Fibroblast of lung (primary cell): ENCODE measurements at places on chromosomes 7 and 10. TPM values are rescaled to one million over a fixed set of nuclear protein-coding genes. Genes with fewer than 3 reads are reported as not detected.
A peak's percentile ranks its signal among the peaks of the same experiment; 100 is the strongest.

DNA sequence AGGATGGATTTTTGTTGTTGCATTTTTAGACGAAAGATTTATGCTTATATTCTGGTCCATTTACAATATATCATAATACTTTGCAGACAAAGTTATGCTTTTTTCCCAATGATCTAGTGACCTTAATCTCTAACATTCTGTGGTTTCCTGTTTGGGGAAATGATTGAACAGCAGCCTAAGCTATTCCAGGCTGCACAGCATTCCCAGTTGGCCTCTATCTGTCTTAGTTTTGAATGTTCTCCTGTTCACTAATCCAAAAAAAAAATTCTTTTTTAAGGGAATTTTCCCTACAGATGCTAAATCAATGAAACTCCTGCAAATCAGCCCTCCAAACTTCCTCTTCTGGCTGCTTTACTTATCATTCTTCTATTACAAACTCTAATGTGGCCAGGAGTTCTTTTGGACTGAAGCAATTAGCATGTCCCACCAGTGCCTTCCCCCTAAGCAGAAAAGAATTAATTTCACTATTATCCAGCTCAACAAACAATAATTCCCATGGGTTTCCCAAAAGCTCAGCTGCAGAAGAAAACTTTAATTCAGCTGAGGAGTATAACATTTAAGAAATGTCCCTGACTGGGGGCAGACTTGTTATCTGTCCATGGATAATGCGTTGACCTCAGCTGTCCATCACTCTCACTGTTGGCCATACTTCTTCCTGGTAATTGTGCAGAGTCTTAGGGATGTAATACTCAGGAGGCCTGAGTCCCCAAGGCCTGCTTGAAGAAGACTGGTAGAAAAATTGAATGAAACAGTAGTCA lies 81.9 kb upstream of the TRIL start:
- H3K27ac ChIP-seq, result no peak overlapping the region
- no peaks in the 10 kb centered on the region for H3K36me3 ChIP-seq
- no peak overlapping the region for H3K4me3 ChIP-seq
- no peaks in the 10 kb centered on the region for H3K4me1 ChIP-seq

DNA sequence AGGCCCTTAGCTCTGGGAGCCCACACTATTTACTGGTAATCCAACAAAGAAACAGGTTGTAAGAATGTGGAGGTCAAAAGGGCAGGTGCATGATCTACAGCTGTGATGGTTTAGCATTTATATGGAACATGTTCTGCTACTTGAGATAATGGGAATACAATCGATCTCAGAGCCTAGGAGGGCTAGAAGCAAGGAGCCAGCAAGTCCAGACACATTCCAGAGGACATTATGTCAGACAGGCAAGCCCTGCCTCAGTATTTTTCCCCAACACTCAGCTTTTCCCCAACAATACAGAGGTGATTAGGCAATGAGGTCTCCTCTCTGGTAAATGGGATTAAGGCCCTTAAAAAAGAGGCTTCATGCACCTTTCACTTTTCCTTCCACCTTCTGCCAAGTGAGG lies 21.4 kb upstream of the GNAT3 start:
- H3K27ac ChIP-seq, result no peak overlapping the region
- H3K27me3 ChIP-seq, result no peaks in the 10 kb centered on the region
- H3K4me1 ChIP-seq, result peaks cover 4% of the 10 kb centered on the region
- H3K4me3 ChIP-seq, result no peak overlapping the region
- no peaks in the 10 kb centered on the region for H3K36me3 ChIP-seq

DNA sequence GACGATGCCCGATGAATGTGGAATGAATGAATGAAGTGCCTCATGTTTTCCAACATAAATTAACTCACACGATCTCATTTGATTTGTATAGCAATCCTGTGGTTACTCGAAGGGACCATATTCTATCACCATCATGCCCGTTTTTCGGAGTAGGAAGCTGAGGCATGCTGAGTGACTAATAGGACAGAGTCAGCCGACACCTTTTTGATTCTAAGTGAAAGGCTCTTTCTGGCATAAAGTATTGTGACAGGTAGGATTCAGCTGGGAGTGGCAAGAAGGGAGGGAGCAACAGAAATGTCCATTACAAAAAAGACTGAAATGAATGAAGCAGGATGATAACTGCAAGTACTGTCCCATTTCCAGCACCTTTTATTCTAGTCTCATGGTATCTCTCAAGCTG lies 55.7 kb downstream of the KLRG2 start:
- H3K27me3 ChIP-seq, result no peaks in the 10 kb centered on the region
- peaks cover 2% of the 10 kb centered on the region for H3K36me3 ChIP-seq
- no peak for DNase-seq
- H3K27ac ChIP-seq, result no peak overlapping the region
- no peaks in the 10 kb centered on the region for H3K4me1 ChIP-seq

GRCh38 chr7:44624318-44624717 lies 17.9 kb downstream of the OGDH start:
- H3K4me3 ChIP-seq, result no peak overlapping the region
- H3K36me3 ChIP-seq, result peaks cover 13% of the 10 kb centered on the region
- H3K4me1 ChIP-seq, result peaks cover 6% of the 10 kb centered on the region
- no peaks in the 10 kb centered on the region for H3K27me3 ChIP-seq
- no peak for DNase-seq

DNA sequence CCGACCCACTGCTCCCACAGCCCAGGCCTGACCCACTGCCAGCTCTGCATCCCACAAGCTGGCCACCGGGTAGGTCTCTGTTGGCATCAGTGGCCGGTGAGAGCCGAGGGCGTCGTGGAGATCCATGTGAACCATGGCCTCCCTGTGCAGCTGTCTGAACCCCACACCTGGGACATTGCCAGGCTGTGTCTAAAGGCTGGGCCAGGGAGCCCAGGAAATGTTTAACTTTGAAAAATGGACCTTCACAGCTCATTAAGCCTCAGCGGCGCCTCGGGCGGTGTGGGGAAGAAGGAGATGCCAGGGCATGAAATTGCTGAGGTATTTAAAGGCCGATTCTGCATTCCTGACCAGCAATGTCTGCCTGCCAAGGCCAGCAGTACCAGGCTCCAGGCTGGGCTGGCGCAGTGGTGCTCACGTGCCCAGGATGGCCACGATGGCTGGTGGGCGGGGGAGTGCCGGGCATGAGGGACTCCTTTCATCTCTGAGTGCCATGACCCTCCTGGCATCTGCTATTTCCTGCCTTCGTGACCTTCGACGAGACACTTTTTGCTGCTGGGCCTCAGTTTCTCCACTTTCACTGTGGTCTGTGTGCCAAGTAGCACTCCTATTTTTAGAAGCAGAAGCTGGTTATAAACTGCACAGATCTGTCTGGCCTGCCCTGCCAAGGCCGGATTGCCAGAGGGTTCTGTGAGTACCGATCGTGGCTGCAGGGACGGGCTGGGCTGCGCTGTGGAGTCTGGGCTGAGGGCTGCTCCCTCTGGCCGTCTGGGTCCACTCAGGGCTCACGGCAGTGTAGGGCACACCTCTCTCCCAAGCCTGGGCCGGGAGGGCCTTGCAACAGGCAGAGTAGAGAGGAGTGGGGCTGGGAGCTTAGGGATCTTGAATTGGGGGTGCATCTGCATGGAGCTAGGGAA lies 21.8 kb downstream of the ELFN1 start:
- no peaks in the 10 kb centered on the region for H3K36me3 ChIP-seq
- no peak overlapping the region for H3K4me3 ChIP-seq
- no peaks in the 10 kb centered on the region for H3K4me1 ChIP-seq

DNA sequence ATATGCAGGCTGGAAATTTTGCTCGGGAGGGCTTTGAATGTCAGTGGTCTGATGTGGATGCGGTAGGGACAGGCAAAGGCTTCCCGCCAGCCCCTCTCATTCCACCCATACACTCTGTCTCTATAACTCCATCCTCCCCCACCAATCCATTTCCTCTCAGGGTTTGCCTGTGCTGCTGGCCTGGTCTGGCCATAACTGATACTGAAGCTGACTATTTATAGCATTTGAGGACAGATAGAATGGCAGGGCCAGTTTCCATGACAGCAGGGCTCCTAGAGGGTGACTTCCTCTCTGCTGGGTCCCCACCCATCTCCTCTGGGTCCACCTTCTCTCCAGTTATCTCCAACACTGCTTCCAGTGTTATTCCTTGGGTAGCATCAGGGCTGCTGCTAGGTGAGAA lies 6.6 kb upstream of the PDLIM1 start:
- H3K27me3 ChIP-seq, result no peaks in the 10 kb centered on the region
- peaks cover 5% of the 10 kb centered on the region for H3K4me1 ChIP-seq
- no peak overlapping the region for H3K4me3 ChIP-seq

GRCh38 chr10:124824507-124824906 lies 22.9 kb downstream of the ABRAXAS2 start:
- no peak for DNase-seq
- H3K4me1 ChIP-seq, result no peaks in the 10 kb centered on the region
- H3K27me3 ChIP-seq, result no peaks in the 10 kb centered on the region
- no peak overlapping the region for H3K4me3 ChIP-seq
- peaks cover 2% of the 10 kb centered on the region for H3K36me3 ChIP-seq

GRCh38 chr7:135075716-135076115 lies 72.2 kb upstream of the TMEM140 start:
- no peaks in the 10 kb centered on the region for H3K27me3 ChIP-seq
- no peaks in the 10 kb centered on the region for H3K36me3 ChIP-seq
- DNase-seq, result no peak
- H3K4me3 ChIP-seq, result no peak overlapping the region

GRCh38 chr10:121813211-121813815 lies 114.5 kb downstream of the ATE1 start:
- peak; percentile 20 for DNase-seq
- H3K4me3 ChIP-seq, result no peak overlapping the region
- no peaks in the 10 kb centered on the region for H3K36me3 ChIP-seq
- H3K27me3 ChIP-seq, result no peaks in the 10 kb centered on the region
- no peaks in the 10 kb centered on the region for H3K4me1 ChIP-seq

GRCh38 chr7:12872487-12872886 lies 185.1 kb downstream of the ARL4A start:
- H3K27me3 ChIP-seq, result no peaks in the 10 kb centered on the region
- DNase-seq, result no peak
- H3K27ac ChIP-seq, result no peak overlapping the region

- DNase-seq, result no peak
- H3K4me3 ChIP-seq, result no peak overlapping the region
- no peaks in the 10 kb centered on the region for H3K4me1 ChIP-seq
- H3K36me3 ChIP-seq, result peaks cover 42% of the 10 kb centered on the region
- no peak overlapping the region for H3K27ac ChIP-seq
Observed at GRCh38 chr7:859359-860030, 16.9 kb upstream of the GET4 start.

GRCh38 chr10:46524472-46525176 lies 31.8 kb downstream of the GPRIN2 start:
- no peaks in the 10 kb centered on the region for H3K36me3 ChIP-seq
- no peak overlapping the region for H3K4me3 ChIP-seq
- peak; percentile 76 for DNase-seq
- H3K27me3 ChIP-seq, result no peaks in the 10 kb centered on the region

DNA sequence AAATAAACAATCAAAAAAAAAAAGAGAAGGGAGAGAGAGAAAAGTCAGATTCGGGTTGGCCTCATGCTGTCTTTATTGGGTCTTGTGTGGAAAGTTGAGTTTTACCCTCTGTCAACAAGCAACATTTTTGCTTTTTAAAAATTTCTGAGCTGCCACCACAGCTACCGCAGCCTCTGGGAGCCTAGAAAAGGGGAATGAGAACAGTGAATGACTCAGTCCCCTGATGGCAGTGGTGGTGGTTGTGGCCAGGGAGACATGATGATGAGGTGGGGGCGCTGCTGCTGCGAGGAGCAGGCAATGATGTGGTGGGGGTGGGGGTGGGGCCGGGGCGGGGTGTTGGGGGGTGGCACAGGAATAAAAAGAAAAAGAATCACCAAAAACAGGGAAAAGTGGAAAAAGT lies 20.0 kb upstream of the CREB3L2 start:
- no peaks in the 10 kb centered on the region for H3K4me1 ChIP-seq
- no peaks in the 10 kb centered on the region for H3K27me3 ChIP-seq
- no peak overlapping the region for H3K4me3 ChIP-seq
- no peaks in the 10 kb centered on the region for H3K36me3 ChIP-seq
- no peak overlapping the region for H3K27ac ChIP-seq
- no peak for DNase-seq

GRCh38 chr7:52726493-52726892 lies 308.9 kb upstream of the POM121L12 start:
- H3K36me3 ChIP-seq, result no peaks in the 10 kb centered on the region
- H3K27ac ChIP-seq, result no peak overlapping the region
- no peaks in the 10 kb centered on the region for H3K4me1 ChIP-seq
- H3K4me3 ChIP-seq, result no peak overlapping the region
- H3K27me3 ChIP-seq, result no peaks in the 10 kb centered on the region

GRCh38 chr7:12539681-12540080 lies 30.8 kb upstream of the SCIN start:
- no peaks in the 10 kb centered on the region for H3K27me3 ChIP-seq
- no peak overlapping the region for H3K4me3 ChIP-seq
- DNase-seq, result no peak
- no peaks in the 10 kb centered on the region for H3K36me3 ChIP-seq

DNA sequence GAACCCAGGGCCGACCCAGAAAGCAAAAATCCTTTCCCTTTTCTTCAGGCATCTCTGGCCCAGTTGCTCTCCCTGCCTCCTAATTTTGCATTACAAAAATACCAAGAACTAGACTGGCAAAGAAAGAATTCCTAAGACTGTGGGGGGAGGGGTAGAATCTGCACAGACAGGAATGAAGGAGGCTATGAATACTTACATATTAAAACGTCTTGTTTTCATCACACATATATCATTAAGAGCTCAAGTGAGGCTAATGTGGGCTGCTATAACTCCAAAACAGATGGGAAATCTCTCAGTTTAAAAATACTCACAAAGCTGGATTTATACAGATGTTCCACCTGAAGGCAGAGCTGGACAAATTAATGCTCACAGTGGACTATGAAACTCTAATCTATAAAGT lies 29.2 kb upstream of the MKX start:
- H3K27ac ChIP-seq, result no peak overlapping the region
- no peak overlapping the region for H3K4me3 ChIP-seq
- no peaks in the 10 kb centered on the region for H3K4me1 ChIP-seq
- DNase-seq, result no peak
- H3K36me3 ChIP-seq, result no peaks in the 10 kb centered on the region
- H3K27me3 ChIP-seq, result no peaks in the 10 kb centered on the region

Gene DPP6
- total RNA-seq, result not detected in 2 replicates

Gene TAC1
- total RNA-seq, result under 0.01 and 0.33 TPM in 2 replicates

Gene KIF11
- total RNA-seq, result 3.6 and 8.9 TPM in 2 replicates

Gene NRCAM
- total RNA-seq, result 2.1 and 3.1 TPM in 2 replicates

Gene RNF133
- total RNA-seq, result 0.26 and 0.50 TPM in 2 replicates

Gene NKX1-2
- total RNA-seq, result not detected in 2 replicates

Gene SPDYE17
- total RNA-seq, result not detected in 2 replicates

Gene KLF6
- 39.0 and 96.1 TPM in 2 replicates for total RNA-seq
